ENCODE measurements at places on chromosomes 13 and 19.

GRCh38 chr13:34515201-34515600 is 426.9 kb upstream of the NBEA start:
- no peak for DNase-seq

DNA sequence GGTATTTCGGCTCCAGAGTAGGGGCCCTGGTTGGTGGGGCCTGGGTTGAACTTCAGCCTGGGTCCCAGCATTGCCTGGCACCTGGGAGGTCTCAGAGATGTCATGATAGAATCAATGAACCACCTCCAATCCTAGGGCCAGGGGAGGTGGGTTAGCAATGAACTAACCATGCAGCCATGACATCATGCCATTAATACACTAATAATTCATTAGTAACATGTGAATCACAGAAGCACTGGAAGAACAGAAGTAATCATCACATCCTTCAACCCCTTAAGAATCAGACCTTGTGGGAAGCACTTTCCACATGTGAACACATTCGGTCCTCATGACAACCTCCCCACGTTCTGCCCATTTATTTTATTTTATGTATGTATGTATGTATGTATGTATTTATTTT is 6.9 kb downstream of the NOSIP start:
- DNase-seq, result no peak

GRCh38 chr19:54473071-54473891 is at the start of gene CDC42EP5:
CDC42EP5 (minus strand) TSS chr19:54473296; CDS start chr19:54465547, 7,749 bp downstream.
- peak; percentile 79 for DNase-seq

- DNase-seq, result no peak
These were observed 21.7 kb downstream of the TUBA3C start for GRCh38 chr13:19159761-19160420.

GRCh38 chr13:91618315-91618714 is 219.9 kb downstream of the GPC5 start:
- DNase-seq, result no peak

GRCh38 chr19:15125232-15126067 is 18.2 kb downstream of the SYDE1 start:
- peak; percentile 99 for DNase-seq

GRCh38 chr13:76820759-76821158 is 65.4 kb downstream of the KCTD12 start:
- DNase-seq, result no peak

- no peak for DNase-seq
These were observed 35.3 kb upstream of the MYO16 start for GRCh38 chr13:108594153-108594552.

DNA sequence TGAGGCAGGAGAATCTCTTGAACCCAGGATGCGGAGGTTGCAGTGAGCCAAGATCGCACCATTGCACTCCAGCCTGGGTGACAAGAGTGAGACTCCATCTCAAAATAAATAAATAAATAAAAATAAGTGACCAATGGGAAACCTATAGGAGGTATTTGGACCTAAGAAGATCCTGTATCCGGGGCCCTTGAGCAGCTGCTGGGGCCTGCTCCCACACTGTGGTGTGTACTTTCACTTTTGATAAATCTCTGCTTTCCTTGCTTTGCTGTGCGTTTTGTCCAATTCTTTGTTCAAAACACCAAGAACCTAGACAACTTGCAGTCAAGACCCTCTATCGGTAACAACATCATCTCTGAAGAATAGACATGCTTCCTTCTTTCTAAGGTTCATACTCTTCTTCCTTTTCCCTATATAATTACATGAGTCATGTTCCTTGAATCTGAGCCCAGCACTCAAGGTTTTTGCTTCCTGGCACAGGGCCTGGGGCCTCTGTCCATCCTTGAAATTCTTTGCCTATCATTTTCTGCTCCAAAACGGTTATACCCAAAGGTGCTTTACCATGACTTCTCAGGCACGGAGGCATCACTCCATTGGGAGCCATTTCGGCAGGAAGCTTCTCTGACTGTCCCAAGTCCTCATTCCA is 14.2 kb upstream of the PNMA8C start:
- DNase-seq, result peak; percentile 63

DNA sequence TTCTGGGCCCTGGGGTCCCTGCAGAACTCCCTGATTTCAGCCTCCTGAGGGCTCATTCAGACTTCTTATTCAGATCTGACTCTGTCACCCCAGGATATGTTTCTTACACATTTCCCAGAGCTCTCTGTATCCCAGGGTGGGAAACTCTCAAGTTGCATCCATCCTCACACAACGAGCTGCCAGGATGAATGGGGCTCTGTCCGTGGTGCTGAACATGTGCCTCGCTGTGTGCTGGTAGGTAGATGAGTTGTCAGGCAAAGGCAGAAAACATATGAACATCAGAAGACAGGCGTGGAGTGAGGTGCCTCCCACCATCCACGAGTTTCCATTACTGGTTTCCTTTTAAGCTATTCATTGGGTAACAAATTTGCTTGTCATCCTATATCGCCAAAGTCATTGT is 11.4 kb upstream of the IGFL1 start:
- DNase-seq, result peak; percentile 32

GRCh38 chr19:42294471-42295137 is 7.3 kb upstream of the PRR19 start:
- DNase-seq, result no peak

DNA sequence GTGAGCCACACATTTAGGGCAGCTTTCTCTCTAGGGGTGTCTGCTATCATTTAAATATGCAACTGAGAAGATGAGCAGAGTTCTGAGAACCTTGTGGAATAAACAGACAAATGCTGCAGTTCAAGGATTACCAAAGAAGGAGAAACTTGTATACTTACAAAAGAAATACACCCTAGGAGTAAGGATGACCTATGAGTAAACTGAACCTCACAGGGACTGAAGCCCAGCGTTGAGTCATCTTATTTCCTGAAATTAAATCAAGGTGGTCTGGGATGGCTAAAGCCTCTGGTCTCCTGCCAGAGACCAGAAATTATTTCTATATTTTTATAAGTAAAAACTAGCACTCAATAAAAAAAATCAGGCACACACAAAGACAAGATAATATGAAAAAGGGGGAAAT is 40.1 kb downstream of the FAM216B start:
- DNase-seq, result no peak

- DNase-seq, result peak; percentile 75
These were observed 23.5 kb upstream of the USP12 start for GRCh38 chr13:27194895-27195764.

DNA sequence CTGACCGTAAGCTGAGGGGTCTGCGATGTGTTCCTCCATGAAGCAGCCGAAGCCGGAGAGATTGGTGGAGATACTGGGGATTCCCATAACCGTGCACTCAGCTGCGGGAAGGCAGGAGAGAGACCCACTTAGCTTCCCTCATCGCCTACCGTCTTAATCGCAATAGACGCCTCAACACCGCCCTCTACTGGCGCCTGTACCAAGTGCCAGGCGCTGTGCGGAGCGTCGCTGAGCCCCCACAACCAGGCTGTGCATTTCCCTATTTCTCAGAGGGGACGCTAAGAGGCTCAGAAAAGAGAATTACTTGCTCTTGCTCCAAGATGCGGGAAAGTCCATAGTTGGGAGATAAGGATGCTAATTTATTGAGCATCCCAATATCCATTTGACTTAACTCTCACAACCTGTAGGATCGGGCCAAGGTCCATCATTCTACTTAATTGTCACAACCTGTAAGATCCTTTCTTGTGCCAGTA is 5.8 kb downstream of the FTL start:
- peak; percentile 72 for DNase-seq

DNA sequence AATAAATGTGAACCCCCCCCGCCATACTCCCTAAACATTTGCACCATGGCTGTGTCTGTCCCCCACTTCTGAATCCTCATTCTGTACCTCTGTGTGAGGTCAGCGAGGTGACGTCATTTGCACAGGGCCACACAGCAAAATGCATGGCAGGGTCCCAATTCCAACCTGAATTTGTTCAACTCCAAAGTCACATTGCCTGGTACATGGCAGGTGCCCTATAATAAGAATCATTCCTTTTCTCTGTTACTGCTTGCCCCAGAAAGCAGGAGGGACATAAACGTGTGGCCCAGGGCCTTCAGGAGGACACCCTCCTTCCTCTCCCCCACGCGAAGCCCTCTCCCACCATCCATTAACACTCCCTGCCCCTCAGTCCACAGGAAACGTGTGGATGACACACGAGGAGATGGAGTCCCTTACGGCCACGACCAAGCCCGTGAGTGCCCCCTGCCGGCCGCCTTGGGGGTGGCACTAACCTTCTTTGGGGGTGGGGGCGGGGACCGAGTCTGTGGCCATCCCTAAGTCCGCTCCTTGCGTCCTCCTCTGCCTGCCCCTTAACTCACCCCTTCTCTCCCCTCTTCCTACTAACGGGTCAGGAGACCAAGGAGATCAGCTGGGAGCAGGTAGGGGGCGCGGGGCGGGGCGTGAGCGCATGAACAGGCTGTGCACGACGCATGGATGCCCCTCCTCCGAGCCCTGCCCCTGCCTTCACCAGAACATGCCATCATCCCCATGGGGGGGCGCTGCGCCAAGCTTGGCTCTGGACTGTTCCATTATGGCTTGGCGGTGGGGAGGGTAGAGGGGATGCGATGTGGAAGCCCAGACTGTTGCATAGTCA is 9.4 kb downstream of the HRC start:
- DNase-seq, result peak; percentile 64

DNA sequence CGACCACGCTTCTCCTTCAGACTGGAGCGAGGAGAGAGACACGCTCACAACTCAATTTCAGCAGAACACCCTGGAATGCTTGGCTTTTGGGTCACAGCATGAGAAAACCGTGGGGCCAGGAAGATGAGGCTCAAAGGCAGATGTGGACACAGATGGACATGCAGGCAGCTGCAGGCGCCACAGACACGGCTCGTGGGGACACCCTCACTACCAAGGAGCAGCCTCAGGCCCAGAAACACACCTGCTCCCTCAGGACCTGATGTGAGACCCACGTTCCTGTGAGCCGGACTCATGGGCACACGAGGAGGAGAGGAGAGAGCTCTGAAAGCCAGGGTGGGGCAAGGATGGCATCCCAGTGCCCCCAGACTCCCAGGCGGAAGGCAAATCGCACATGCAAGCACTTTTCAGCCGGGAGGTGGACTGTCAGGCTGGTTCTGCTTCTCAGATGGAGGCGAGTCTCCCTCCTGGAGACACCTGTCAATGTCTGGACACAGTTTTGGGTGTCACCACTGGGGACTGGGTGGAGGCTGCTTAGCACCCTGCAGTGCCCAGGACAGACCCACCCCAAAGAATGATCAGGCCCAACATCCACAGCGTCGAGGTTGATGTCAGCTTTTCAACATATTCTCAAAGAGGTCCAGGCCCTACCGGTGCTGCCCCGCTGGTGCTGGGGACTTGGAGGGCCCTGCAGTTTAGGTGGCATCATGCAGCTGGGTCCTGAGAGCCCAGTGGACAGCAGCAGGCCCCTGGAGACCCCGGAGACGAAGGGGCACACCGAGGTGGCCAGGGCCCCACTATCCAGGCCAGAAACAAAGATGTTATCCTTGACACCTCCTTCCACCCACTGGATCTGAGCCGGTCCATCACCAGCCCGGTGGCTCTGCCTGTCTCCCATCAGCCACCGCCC is 2.3 kb downstream of the ABHD17A start:
- DNase-seq, result no peak

DNA sequence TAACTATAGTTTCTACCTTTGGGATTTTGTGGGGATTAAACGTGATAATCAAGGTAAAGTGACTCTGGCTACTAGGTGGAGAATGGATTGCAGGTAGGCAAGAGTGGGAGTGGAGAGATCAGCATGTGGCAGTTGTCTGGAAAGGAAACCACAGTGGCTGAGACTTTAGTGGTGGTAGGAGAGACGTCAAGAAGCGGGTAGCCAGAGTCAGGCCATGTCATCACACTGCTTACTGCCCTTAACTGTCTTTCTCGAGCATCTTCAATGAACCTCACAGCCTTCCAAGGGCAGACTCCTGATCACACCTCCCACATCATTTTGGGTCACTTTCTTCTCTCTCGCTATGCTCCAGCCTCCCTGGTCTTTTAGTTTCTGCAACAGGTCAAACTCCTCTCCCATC is 28.6 kb upstream of the MBNL2 start:
- DNase-seq, result no peak

- DNase-seq, result no peak
These were observed 22.7 kb upstream of the LRCH1 start for GRCh38 chr13:46530084-46530935.

GRCh38 chr19:53896682-53897081 is 12.4 kb upstream of the CACNG7 start:
- no peak for DNase-seq

DNA sequence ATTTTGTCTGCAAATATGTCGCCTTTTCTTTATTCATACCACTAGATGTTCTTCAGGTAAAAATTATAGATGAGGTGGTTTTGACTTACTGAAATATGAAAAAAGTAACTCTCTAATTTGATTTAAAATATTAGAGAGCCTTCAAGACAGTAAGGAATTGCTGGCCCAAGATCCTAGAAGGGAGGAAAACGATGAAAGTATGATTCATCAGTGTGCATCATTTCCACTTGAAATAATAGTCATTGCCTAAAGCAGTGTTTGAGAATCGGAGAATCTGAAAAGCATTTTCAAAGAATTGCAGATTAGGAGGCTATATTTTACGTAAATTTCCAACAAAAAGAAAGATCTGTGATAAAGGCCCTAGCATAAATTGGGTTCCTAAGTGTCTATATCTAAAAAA is 1707.9 kb upstream of the PRR20A start:
- DNase-seq, result no peak

- peak; percentile 84 for DNase-seq
These were observed 1.5 kb upstream of the FTL start for GRCh38 chr19:48963371-48964204.

DNA sequence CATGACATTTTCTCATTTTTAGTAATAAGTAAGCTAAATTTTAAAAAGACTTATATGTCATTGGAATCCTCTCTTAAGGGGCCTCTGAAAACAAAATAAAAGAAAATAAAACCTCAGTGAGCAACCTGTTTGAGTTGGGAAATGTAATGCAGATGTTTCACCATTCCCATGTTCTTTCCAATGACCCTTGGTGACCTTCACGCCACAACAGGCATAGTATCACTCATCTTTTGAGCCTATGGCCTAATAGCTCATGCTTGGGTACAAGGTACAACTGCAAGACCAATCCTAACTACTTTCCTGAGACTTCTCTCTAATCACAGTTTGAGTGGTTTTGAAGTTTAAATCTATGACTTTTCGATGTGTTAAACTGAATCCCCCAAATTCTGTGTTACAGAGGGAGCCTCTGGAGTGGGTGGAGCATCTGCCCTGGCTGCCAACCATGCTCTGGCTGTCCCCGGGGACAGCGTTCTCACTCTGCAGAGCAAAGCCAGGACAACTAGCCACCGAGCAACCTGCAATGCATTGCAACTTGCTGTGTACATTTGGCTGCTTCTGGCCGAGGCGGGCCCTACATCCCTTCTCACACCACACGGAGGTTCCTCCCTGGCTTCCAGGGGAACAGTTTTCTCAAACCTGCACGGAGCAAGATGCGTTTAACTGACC is 307.9 kb upstream of the MAB21L1 start:
- DNase-seq, result no peak

DNA sequence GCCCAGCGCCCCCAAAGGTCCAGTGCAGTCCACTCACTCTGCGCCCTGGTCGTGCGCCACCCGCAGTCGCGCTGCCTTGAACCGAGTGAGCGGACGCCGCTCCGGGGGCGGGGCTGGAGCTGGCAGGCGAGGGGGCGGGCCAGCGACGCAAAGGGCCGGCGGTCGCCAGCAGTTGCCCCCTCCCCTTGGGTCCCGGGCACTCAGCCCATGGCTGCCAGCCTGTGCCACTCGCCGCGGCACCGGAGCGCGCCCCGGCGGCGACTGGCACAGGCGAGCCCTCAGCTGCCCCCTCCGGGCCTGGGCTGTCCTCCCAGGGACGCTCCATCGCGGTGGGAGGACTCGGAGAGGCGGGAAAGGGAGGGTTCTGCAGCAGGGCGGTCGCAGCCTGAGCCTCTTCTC is at the start of gene S1PR5:
Gene S1PR5, minus strand, starts transcription at position 87 of the 399 bp plus-strand sequence. CDS start 2,436 bp downstream, outside the sequence.
- DNase-seq, result peak; percentile 55

- no peak for DNase-seq
These were observed 475.4 kb upstream of the ARGLU1 start for GRCh38 chr13:107043021-107043956.
